A375 (cell line): ENCODE measurements at places on chromosomes 6 and 20. TPM values are rescaled to one million over a fixed set of nuclear protein-coding genes. Genes with fewer than 3 reads are reported as not detected.

The POM121L2 gene
- not detected in 2 replicates for total RNA-seq

The KLHDC3 gene
- total RNA-seq, result 63.1 and 65.0 TPM in 2 replicates

The SLC52A3 gene
- 0.57 TPM in 1 of 2 replicates, not detected in the other for total RNA-seq

The MOG gene
- 0.16 TPM in 1 of 2 replicates, not detected in the other for total RNA-seq

The HS3ST5 gene
- total RNA-seq, result not detected in 2 replicates

The LAMA4 gene
- 108 and 128 TPM in 2 replicates for total RNA-seq

The BPI gene
- not detected in 2 replicates for total RNA-seq

The ERVFRD-1 gene
- total RNA-seq, result not detected in 2 replicates

The EPPIN gene
- not detected in 2 replicates for total RNA-seq

The HLA-DQA1 gene
- total RNA-seq, result 1.9 and 2.0 TPM in 2 replicates

The GRM1 gene
- not detected in 2 replicates for total RNA-seq

The ASIP gene
- total RNA-seq, result not detected in 2 replicates

The TXLNB gene
- 0.04 TPM in 1 of 2 replicates, not detected in the other for total RNA-seq

The FOXQ1 gene
- total RNA-seq, result not detected in 2 replicates

The GCNT2 gene
- 4.5 and 5.4 TPM in 2 replicates for total RNA-seq

The MAP1LC3A gene
- total RNA-seq, result 39.1 and 39.9 TPM in 2 replicates

The AVP gene
- total RNA-seq, result not detected in 2 replicates

The CALHM5 gene
- total RNA-seq, result 0.19 and 0.29 TPM in 2 replicates
